Esophagus squamous epithelium (tissue), 5 donors: ENCODE measurements at places on chromosomes 2 and 18.

DNA sequence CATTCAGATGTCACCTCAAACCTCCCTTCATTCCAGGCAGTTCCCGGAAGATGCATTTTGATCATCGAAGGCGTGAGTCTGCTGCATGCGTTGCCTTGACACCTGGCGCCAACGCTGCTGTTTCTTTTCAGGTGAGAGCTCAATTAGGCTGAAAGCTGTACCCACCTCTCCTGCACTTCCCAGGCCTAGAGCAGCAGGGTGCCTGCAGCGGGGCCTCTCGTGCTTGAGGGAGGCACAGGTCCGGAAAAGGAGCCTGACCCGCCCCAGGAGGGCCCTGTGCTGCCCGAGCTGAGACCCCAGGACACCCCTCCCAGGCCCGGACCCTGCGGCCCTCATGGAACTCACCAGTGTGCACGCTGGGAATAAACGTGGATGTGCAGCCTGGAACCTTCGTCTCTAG, 31.4 kb upstream of the KCNG2 start:
- no peak for DNase-seq

DNA sequence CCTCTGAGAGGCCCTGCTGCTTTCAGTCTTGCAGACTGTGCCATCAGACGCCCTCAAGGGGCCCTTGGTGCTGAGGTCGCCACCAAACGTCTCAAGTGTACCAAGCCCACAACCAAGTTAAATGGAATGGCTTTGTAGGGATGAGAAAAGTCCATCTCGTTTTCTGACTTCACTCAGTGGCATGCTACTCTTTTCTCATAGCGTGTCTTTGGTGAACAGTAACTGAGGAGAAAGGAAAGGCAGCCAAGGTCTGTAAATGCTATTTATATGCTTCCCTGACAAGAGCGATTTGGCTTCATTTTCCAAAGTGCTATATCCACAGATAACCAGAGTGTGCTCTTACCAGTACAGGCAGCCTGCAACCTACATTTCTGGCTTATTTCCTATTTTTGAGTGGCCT, 123.0 kb downstream of the MTX2 start:
- no peak for DNase-seq

DNA sequence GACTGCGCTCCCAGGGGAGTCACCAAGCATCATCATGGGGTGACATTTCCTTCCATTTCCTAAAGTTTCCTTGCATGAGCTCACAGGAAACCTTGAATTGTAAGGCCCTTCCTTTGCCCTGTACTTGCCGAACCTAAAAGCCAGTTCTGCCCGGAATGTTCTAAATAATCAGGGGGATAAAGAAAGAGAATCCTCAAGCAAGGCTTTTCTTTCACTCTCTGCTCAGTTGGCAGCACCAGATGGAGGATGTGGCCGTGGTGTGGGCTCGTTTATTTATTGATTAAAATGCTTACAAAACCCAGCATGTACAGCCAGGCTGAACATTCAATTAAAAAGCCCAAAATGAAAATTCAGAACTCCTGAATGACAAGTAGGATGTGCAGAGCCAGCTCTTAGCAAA, 170.5 kb downstream of the SH3RF3 start:
- no peak for DNase-seq

GRCh38 chr18:79422783-79423165, 27.0 kb downstream of the NFATC1 start:
- DNase-seq = no peak

GRCh38 chr2:19287324-19287723, 71.1 kb downstream of the OSR1 start:
- no peak for DNase-seq

GRCh38 chr2:23478087-23478932, 93.3 kb downstream of the KLHL29 start:
- no peak for DNase-seq

DNA sequence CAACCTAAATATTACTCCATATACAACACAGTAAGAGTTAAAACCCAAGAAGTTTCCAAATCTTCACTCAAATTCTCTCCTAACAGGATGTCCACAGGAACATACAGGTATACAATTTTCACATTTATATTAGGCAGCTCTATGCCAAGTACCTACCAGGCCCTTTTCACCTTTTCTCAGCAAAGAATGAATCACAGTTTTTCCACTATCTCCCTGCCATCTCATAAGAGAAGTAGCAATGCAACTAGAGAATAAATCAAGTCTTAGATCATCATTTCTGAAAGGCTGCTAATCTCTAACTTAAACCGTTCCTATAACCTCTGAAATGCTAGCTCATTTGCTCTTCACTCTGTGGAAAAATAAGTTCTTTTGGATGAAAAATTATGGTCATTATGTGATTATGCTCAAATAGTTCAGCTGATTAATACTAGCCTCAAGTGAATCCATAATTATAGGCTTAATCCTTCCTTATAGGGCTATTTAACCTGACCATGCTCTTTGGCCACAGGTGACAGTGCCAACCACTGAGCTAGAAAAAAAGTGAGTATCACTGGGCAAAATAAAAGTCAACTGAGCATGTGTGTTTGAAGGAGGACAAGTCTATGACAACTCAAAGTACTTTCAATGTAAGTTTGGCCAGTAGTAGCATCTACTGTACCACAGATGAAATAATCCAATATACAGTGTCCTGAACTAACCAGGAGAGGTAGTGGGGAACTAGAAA, 79.7 kb downstream of the COBLL1 start:
- no peak for DNase-seq

GRCh38 chr2:177328056-177328455, 63.5 kb upstream of the NFE2L2 start:
- DNase-seq = no peak

- DNase-seq = no peak
These were observed 31.3 kb downstream of the HDHD2 start for GRCh38 chr18:47118981-47119380.

- no peak for DNase-seq
These were observed 100.1 kb downstream of the THADA start for GRCh38 chr2:43495727-43496126.
